ENCODE measurements at places on chromosomes 4 and X.

GRCh38 chrX:7801711-7802110, 41.3 kb upstream of the VCX start:
- DNase-seq, result no peak

- no peak for DNase-seq
Measured at GRCh38 chr4:143391895-143392294, 55.2 kb downstream of the GAB1 start.

DNA sequence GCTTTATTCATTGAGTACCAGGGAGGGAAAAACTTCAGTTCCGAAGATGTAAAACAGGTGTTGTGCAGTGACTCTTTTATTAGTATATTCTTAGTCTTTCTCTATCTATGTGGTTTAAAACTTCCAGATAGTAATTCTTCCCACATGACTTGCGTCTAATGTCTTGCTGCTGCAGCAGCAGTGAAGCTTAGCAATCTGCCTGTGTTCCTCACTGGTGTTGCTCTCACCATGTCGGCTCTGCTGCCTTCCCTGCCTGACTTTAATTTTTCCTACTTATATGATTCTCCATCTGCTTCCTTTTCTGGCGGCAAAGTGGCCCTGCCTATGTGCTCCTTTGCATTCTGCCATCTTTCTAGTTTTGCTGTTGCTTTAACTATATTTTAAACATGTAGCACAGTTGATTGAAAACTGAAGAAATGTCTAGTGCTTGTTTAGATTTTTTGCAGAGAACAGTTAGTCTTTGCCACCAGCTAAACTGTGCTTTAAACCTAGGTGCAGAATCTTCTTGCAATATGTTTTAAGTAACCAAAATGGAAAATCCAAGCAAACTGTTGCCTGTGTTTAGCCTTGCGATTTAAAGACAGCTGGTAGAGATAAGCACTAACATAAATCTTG, 1934.2 kb upstream of the IGFBP7 start:
- no peak for DNase-seq

GRCh38 chr4:57023104-57023503, 44.4 kb downstream of the POLR2B start:
- no peak for DNase-seq

DNA sequence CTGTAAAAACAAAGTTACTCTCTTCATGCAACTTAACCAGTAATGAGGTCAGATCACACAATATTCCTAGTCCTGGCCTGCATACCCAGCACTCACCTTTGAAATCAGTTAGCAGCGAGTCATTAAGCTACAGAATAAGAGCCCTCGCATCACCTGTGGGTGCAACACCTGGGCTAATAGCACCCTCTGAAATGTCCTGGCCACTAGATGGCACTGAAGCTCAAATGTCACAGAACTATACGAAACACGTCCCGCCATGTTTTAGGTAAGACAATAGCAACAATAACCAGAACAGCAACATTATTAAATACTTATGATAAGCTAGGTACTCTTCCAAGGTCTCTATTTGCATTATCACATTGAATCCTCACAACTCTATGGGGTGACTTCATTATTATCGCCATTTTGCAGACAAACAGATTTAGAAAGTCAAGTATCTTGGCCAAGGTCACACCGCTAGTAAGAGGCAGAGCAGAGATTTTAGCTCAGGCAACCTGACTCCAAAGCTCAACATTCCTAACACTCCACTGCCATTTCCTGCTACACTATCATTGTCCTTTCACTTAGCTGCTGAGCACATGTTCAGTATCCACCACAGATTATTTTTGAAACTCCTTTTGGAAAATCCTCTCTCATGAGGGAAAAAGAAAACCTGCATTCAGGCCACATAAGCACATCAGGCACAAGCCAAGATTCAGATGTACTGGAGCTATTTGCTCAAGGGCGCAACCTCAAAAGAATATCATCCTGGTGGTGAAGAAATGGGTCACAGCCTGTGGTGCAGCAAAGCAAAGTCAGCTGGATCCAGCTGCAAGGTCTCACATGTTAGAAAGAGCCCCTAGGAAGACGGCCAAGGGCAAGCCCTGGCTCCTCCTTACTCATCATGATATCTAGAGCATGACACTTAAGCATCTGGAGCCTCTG, 59.5 kb upstream of the KDR start:
- DNase-seq, result peak; percentile 10

- DNase-seq, result no peak
Measured at GRCh38 chr4:7812921-7813320, 126.7 kb downstream of the AFAP1 start.

- DNase-seq, result peak; percentile 19
Measured at GRCh38 chrX:39149761-39150160, 348.5 kb downstream of the MID1IP1 start.

DNA sequence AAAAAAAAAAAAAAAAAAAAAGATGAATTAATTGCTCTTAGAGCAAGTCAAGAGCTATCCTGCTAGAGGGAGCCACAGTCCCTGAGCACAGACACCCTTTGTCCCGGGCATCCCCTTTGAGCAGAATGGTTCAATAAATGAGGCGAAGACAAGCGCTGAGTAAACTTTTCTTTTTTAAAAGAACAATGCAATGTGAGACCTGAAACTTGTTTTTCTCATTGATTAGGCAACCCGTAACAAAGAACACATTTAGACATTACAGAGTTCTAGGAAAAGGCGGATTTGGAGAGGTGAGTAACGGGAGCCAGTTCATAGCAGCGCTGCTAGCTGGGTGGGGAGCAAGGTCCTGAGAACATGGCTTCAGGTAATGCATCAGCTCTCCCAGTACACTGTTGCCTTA, 46.1 kb downstream of the GRK4 start:
- no peak for DNase-seq

DNA sequence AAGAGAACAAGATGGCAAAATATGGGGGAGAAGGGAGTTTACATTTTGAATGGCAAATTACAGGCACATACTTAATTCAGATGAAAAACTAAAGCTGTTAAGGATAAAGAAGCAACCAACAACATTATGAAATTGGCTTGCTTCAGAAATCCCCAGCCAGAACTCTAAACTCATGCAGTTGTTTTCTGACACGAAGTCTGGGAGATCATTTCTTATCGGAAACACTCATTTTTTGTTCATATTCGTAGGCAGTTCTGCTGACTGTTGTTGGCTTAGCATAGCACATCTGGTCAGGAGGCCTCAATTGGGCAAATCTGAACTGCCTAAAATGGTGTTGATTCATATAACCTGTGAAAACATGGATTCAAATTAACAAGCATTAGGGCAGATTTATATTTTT, 33.0 kb upstream of the ARHGAP6 start:
- DNase-seq, result no peak

- no peak for DNase-seq
Measured at GRCh38 chrX:37986893-37987292, 19.5 kb upstream of the SYTL5 start.

DNA sequence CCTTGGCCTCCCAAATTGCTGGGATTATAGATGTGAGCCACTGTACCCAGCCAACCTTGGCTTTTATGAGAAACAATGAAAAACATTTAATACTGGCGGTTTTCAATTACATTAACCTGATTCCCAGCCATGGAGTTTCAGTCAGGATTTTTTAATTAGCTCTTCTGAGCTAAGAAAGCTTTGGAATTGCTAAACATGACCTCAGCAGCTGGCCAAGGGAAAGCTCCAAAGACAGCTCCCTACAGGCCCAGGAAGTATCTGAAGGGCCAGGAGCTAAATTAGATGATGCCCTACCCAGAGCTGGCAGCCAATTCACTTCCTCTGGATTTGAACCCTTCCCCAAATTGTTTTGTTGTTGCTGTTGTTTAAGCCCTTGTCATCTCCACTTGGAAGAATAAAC, 26.5 kb upstream of the FUNDC1 start:
- DNase-seq, result no peak

Data from NCI-H1436 treated with DMSO at 0.1 percent for 48 hours (cell line).